Suppressor macrophage (primary cell): ENCODE measurements at places on chromosomes 7 and 10.
A peak's percentile ranks its signal among the peaks of the same experiment; 100 is the strongest.

- no peak for DNase-seq
Measured at GRCh38 chr10:127135844-127136577, 60.4 kb downstream of the INSYN2A start.

GRCh38 chr10:129364949-129365348, 102.1 kb upstream of the MGMT start:
- DNase-seq: no peak

DNA sequence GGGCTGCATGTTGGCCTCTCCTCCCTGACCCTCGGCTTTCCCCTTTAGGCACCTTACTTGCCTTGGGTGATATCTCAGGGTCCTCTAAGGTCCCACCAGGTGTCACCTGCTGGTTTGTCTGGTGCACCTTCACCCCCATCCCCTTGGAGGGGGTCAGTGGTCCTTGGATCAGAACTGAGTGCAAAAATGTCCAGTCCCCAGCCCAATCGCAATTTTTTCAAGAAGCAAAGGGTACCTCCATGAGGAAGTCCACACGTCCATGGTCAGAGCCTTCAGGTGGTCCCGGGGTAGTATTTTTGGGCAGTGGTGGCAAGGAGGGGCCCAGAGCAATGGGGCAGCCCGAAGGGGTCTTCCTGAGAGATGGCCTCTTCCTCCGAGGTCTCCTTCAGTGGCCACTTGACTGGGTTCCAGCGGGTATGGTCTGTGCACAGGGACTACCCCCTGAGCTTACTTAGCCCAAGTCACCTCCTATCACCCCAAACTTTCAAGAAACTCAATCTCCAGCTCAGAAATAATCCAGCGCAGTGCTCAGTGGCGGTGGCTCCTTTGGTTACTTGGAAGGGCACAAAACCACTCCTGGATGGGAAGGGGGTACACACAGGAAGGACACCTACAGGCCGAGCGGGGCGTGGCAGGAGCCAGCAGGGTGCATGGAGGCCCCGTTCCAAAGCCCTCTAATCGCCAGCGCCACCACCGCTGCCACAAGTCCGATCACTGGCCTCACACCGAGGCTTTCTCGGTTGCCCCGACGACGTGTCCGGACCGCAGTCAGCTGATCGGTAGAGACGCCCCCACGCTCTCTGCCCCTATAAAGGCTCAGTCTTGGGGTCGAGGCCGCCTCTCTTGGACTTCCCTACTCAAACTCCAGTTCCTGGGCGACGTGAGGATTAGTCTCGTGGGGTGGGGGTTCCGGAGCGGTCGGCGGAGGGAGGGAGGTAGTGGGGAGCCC, 4.5 kb downstream of the SAP25 start:
- DNase-seq: peak; percentile 74

DNA sequence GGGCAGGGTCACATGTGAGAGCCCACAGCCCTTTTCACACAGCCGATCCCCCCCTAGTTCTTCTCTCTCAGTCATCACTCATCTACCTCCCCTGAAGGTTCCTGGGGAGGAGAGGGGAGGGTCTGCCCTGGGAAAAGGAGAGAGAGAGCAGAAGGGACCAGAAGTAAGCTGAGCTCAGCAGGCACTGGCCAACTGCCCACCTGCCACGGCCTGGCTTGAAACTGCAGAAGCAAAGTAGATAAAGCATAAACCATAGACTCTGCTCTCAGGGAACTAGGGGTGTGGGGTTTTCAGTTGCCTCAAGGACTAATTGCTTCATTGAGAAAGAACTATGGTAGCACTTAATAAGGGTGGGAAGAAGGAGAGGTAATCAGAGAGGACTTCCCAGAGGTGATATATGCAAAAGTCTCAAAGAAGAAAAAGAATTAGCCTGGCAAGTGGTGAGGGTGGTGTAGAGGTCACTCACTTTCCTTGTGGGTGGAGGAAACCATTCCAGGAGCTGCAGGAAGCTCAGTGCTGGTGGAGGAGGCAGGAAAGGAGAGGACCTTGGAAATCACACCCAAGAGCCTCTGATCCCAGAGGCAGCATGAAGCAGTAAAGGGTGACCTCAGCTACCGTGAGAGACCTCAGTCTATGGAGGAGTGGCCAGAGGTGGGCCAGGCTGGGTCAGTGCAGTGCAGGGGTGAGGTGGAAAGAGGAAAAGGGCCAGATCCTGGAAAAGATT, 17.2 kb downstream of the PILRA start:
- no peak for DNase-seq

- DNase-seq: no peak
Measured at GRCh38 chr7:157552295-157552993, 215.6 kb downstream of the DNAJB6 start.
